ENCODE measurements at places on chromosomes 13 and 19. TPM values are rescaled to one million over a fixed set of nuclear protein-coding genes. Genes with fewer than 3 reads are reported as not detected.

- H3K4me1 ChIP-seq: peaks cover 97% of the 10 kb centered on the region
- H3K27ac ChIP-seq: peak overlapping the region; percentile 85
- no peaks in the 10 kb centered on the region for H3K27me3 ChIP-seq
- H3K4me3 ChIP-seq: peak overlapping the region; percentile 38
- no peak for DNase-seq
Observed at GRCh38 chr19:46351241-46352041, 4.6 kb downstream of the PPP5C start.

DNA sequence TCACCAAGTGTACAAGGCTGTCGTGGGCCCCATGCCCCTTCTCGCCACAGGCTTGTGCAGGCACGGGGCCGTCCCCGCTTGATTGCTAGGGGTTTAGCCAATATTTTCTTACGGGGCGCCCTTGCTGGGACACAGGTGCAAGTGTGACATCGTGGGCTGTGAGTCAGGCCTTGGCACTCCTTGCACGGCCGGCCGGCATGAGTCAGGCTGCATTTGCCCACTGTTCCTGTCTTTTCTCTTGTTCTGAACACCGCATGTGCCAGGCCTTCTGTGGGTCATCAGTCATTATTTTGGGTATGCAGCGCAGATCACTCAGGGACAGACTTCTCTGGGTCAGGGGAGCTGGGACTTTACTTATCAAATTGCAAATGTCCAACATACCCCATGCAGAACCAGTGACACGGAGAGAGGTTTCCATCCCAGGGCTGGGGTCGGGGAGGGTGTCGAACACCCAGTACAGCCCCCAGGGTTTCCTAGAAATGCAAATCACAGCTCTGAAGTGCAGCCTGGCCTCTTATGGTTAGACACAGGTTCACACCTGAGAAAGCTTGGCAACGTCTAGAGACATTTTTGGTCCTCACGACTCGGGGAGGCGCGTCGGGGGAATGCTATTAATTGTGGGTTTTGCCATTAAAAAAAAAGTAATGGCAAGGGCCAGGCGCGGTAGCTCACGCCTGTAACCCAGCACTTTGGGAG is 22.5 kb upstream of the KLF2 start:
- H3K27me3 ChIP-seq: no peaks in the 10 kb centered on the region
- H3K4me1 ChIP-seq: no peaks in the 10 kb centered on the region
- no peaks in the 10 kb centered on the region for H3K36me3 ChIP-seq
- no peak overlapping the region for H3K4me3 ChIP-seq

ABHD17A gene
- total RNA-seq: 55.6 TPM

DNA sequence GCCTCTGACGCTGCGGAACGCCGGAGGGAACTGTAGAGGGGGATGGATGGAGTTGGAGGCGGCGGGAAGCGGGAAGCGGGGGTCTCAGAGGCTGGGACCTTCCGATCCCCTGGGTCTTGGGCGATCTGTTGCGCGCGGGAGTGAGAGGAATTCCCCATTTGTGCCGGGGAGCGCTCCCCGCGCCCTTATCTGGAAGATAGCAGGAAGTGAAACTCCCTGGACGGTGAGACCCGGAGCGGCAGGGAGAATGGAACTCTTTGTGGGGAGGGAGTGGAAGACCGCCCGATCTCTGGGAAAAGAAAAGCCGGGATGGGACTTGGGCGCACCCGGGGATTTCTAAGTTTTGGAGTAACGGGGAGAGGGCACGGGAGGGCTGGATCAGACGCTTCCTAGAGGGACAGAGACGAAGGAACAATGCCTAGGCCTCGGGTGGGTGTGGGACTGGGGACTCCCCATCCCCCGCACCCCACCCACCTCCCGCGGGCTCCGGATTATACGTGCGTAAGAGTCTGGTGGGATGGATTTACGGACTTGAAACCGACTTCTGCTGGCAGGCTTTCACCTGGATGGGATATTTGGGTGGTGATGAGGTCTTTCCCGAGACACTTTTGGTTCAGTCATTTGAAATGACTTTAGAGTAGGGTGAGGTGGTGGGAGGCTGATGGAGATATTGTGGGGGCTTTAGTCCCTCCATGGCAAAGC is 495 bp downstream of the LSR start:
- H3K27me3 ChIP-seq: peaks cover 53% of the 10 kb centered on the region
- no peaks in the 10 kb centered on the region for H3K36me3 ChIP-seq
- peak overlapping the region; percentile 67 for H3K4me3 ChIP-seq
- no peak for DNase-seq
- H3K4me1 ChIP-seq: peaks cover 36% of the 10 kb centered on the region

DNA sequence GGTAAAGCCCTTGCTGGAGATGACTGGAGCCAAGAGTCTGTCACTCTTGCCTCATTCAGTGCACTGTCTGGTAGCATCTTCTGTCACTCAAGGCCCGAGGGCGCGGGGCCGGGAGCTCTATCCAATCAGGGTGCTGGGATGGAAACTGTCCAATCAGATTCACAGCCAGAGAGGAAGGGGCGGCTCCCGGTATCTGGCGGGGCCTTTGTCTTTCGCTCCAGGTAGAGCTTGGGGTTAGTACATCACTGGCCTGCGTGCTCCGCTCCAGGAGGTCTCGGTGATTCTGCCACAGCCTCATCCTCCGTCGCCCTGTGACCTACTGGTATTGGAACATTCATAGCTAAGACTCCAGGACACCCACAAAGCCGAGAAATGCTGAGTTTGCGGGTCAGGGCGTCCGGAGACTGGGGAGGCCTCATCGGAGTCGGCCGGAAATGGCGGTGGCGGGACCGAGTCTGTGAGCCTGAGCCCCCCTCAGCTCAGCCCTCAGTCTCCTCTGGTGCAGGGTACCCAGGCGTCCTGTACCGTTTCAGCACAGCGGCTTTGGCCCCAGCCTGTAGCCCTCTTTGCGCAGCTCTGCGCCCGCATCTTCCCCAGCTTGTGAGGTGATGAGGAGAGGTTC is 20.6 kb upstream of the ZNF430 start:
- peak; percentile 85 for DNase-seq
- H3K4me3 ChIP-seq: peak overlapping the region; percentile 64
- H3K4me1 ChIP-seq: peaks cover 5% of the 10 kb centered on the region
- H3K36me3 ChIP-seq: no peaks in the 10 kb centered on the region

DNA sequence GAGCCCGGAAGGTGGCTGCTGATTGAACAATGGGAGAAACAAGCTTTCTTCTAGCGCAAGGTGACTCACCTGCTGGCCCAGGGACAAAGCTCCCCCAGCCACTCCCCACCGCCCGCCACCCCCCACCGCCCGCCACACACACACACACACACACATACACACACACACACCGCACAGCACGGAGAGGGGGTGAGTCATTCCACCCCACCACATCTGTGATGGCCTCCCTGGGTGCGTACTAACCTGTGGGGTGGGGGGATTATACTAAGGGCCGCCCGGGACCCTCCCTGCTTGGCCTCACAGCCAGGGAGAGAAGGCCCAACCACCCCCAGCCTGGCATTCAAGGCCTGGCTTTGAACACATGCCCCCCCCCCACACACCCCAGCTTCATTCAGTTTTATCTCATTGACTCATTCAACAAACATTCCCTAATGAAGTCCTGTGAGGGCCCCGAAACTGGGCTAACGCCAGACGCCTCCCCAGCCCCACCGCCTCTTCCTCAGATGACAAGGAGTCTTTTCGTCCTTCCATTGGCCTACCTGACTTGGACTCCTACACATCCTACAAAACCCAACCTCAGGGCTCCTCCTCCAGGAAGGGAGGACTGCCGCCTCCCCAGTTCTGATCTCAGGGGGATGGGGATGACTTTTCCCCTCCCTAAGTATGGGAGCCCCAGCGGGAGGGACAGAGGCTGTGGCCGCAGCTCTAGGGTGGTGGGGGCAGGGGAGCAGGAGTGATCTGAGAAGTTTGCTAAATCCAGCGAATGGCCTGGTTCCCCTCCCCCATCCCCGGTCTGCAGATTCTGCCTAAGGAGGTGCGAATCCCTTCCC is 5.8 kb upstream of the ONECUT3 start:
- H3K27me3 ChIP-seq: peaks cover 97% of the 10 kb centered on the region
- H3K27ac ChIP-seq: no peak overlapping the region
- no peak overlapping the region for H3K4me3 ChIP-seq
- no peaks in the 10 kb centered on the region for H3K36me3 ChIP-seq

DNA sequence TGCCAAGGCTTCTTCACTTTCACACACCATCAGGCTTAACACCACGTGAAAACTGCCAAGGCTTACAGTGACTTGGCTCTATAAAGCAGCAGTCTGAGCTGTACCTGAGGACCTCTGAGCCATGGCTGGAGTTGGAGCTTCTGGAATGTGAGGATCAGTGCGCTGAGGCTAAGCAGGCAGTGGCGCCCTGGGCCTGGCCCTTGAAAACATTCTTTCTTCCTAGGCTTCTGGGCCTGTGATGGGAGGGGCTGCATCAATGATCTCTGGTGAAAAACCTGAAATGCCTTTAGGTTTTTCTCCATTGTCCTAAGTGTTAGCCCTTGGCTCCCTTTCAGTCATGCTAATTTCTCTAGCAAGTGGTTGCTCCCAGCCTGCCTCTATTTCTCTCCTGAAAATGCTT is 192.5 kb upstream of the PCDH20 start:
- H3K4me1 ChIP-seq: no peaks in the 10 kb centered on the region
- H3K36me3 ChIP-seq: no peaks in the 10 kb centered on the region
- DNase-seq: no peak
- no peak overlapping the region for H3K27ac ChIP-seq

- no peaks in the 10 kb centered on the region for H3K4me1 ChIP-seq
- no peak overlapping the region for H3K27ac ChIP-seq
- DNase-seq: no peak
- no peaks in the 10 kb centered on the region for H3K27me3 ChIP-seq
- no peak overlapping the region for H3K4me3 ChIP-seq
Observed at GRCh38 chr13:90591927-90592268, 755.6 kb upstream of the MIR17HG start.

GRCh38 chr19:18418483-18419194 is 559 bp upstream of the SSBP4 start:
- H3K27me3 ChIP-seq: peaks cover 46% of the 10 kb centered on the region
- H3K36me3 ChIP-seq: no peaks in the 10 kb centered on the region
- no peak for DNase-seq
- H3K27ac ChIP-seq: peak overlapping the region; percentile 99

- no peak for DNase-seq
- no peaks in the 10 kb centered on the region for H3K36me3 ChIP-seq
- H3K27ac ChIP-seq: peak overlapping the region; percentile 28
- H3K27me3 ChIP-seq: no peaks in the 10 kb centered on the region
- H3K4me3 ChIP-seq: no peak overlapping the region
Observed at GRCh38 chr13:24203273-24203672, 42.8 kb downstream of the SPATA13 start.

DNA sequence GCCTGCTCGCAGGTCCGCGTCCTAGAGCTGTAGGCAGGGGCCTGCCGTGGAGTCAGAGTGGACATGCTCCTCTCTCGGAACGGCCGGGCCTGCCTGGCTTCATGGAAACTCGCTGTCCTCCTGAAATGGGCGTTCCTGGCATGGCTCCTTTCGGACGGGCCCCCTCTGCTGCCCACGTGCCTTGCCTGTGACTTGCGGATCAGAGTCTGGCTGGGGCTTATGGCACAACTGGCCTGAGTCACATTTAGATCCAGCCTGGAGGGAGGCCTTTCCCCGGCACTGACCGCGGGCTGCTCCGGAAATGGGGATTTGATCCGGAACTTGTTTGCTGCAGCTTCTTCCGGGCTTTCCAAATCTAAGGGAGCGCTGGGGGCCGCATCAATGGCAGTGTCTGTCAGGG is 28.1 kb downstream of the THSD1 start:
- peaks cover 33% of the 10 kb centered on the region for H3K36me3 ChIP-seq
- H3K4me1 ChIP-seq: no peaks in the 10 kb centered on the region
- no peak overlapping the region for H3K27ac ChIP-seq
- no peak for DNase-seq
- H3K27me3 ChIP-seq: no peaks in the 10 kb centered on the region

DNA sequence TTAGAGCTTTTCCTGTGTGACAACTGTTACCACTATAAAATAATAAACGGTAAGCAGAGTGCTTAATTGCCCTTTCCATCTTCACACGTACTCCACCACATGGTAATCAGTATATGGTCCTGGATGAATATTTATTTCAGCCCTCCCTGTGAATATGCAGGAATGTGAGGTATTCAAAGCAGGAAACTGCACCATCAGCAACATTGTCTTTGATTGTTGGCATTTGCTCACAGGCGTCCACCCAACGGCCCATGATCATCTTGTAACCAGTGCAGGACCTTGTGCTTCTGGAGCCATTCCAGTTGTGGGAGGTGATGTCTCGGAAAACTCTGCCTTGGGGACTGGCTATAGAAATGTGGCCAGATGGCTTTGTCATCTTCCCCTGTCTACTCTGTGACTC is 132.6 kb downstream of the COG6 start:
- H3K4me1 ChIP-seq: peaks cover 38% of the 10 kb centered on the region
- H3K27ac ChIP-seq: peak overlapping the region; percentile 53
- DNase-seq: peak; percentile 22
- H3K36me3 ChIP-seq: no peaks in the 10 kb centered on the region
- no peaks in the 10 kb centered on the region for H3K27me3 ChIP-seq
- H3K4me3 ChIP-seq: no peak overlapping the region

GRCh38 chr19:13162724-13163608 is 12.8 kb downstream of the IER2 start:
- H3K27ac ChIP-seq: peak overlapping the region; percentile 91
- DNase-seq: peak; percentile 97
- no peaks in the 10 kb centered on the region for H3K36me3 ChIP-seq
- no peaks in the 10 kb centered on the region for H3K27me3 ChIP-seq
- peaks cover 67% of the 10 kb centered on the region for H3K4me1 ChIP-seq

GRCh38 chr13:41122838-41123237 is 9.8 kb downstream of the KBTBD6 start:
- H3K4me1 ChIP-seq: peaks cover 10% of the 10 kb centered on the region
- no peak for DNase-seq
- H3K27me3 ChIP-seq: no peaks in the 10 kb centered on the region
- no peak overlapping the region for H3K4me3 ChIP-seq
- no peaks in the 10 kb centered on the region for H3K36me3 ChIP-seq
- no peak overlapping the region for H3K27ac ChIP-seq

DNA sequence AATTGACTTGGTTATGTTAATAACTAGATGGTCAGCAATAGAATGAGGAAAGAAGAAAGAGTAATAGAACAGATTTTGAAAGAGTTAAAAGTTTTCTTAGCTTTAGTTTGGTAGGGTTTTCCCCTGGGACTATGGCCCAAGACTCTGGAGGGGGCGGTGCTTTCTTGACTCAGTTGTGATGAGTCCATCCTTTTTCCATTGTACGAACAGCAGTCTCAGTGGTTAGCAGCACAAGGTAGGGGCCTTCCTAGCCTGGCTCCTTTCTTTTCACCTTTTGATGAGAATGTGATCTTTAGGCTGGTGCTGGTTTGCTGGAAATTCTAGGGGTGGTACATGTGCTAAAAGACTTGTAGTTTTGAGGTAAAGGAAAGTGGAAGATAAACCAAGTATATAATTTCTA is 38.8 kb downstream of the ZNF506 start:
- H3K4me1 ChIP-seq: peaks cover 10% of the 10 kb centered on the region
- H3K27me3 ChIP-seq: no peaks in the 10 kb centered on the region
- no peak overlapping the region for H3K4me3 ChIP-seq
- H3K36me3 ChIP-seq: peaks cover 19% of the 10 kb centered on the region
- H3K27ac ChIP-seq: no peak overlapping the region

ZNF66 gene
- total RNA-seq: 0.91 TPM

Data from left ventricle myocardium inferior (tissue), 1 donor.